ENCODE measurements at places on chromosomes 7 and 10.
A peak's percentile ranks its signal among the peaks of the same experiment; 100 is the strongest.

DNA sequence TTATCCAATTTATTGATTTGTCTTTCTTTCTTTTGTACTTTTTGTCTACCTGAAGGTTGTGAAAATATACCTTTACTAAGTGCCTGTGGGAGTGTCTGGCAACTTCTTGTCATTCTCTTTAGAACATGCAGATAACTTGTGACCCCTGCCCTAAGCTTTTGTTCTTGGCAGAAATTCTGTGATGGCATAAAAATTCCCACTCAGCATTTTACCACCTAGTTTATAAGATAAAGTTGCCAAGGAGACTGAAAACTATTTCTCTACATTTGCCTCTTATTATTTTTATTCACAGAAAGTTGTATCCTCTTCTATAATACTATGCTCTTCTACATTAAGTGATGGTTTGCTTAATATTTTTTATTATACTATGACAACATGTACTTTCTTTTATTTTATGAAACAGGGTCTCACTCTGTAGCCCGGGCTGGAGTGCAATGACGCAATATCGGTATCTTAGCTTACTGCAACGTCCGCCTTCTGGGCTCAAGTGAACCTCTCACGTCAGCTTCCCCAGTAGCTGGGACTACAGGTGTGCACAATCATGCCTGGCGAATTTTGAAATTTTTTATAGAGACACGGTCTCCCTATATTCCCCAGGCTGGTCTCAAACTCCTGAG, 683.5 kb downstream of the ANKRD7 start:
- no peak for DNase-seq

DNA sequence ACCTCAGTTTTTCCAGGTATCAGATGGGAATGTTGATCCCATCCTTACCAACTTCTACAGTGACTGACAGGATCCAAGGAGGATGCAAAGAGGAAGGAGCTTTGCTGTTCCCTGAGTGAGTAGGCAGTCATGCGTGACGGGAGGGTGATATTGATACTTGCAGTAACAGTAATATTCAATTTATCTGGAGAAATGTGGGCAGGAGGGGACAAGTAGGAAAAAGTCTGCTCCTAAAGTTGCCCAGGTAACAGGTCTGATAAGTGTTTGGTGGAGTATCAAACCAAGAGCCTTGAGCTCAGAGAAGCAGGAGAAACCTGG, 3.3 kb upstream of the ZCCHC24 start:
- DNase-seq = no peak

GRCh38 chr7:94043299-94043698, 39.1 kb upstream of the BET1 start:
- peak; percentile 88 for DNase-seq

DNA sequence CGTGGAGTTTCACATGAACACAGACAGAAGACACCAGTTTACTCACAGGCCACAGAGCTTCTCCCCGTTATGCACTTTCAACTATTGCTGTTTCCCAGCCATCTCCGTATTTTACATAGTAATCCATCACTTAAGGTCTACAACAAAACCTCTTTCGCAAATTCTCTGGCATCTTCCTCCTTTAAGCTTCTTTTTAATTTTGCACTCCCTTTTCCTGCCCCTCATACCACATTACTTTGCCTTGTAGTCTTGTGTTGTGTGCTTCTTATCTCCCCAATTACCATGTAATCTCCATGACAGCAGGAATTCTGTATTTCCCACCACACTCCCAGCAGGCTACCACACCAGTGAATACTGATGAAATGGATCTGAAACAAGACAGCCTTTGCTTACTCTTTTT, 87.3 kb downstream of the ODAD2 start:
- DNase-seq = no peak

- peak; percentile 64 for DNase-seq
Observed at GRCh38 chr7:16918288-16918895, 36.6 kb upstream of the AGR3 start.

DNA sequence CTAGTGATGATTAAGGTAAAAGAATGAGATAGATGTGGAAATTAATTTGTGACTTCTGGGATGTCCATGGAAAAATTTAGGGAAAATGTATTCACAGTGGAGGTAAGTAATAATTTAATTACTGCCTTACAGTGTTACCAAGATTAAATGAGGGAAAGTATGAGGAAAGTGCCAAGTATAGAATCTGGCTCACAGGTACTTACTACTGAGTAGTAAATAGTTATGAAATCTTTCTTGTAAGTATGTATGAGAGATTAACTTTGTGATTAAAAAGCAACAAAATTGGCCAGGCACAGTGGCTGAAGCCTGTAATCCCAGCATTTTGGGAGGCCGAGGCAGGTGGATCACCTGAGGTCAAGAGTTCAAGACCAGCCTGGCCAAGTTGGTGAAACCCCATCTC, 42.1 kb downstream of the RSBN1L start:
- DNase-seq = no peak

GRCh38 chr7:2779051-2779450, 65.1 kb downstream of the GNA12 start:
- DNase-seq = no peak

DNA sequence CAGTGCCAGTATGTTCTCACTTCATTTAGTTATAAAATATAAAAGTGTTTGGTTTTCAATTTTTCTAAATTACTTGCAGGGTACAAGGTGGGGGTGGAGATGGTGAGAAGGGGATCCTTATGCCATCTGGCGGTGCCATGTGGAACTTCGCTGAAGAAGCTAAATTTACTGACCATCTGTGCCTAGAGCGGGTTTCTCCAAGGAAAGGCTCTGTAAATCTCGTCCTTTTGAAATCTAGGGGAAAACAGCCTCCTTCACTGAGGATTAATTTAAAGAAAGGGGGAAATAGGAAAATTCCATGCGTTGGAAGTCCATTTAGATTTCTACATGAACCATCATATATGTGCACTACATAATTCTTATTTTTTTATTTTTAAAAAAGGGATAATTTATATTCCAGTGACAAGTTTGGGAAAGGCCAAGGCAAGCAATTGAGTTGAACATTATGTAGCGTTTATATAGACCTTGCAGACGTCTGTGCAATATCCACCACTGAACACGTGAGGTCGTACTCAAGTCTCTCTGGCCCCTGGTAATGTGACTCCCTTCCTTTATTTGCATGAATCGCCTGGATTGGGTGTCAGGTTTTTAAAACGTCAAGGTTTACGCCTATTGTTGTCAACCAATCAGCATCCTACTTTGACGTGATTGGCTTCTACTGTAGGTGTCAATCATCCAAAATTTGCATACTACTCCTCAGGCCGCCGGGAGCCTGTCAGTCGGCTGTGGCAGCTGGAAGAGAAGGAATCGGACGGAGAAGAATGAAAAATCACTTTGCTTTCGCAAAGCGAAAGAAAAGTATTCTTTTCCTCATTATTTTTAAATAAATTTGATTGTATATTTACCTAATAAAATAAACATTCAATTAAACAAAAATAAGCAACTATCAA, 297.1 kb upstream of the NFE2L3 start:
- peak; percentile 48 for DNase-seq

- DNase-seq = no peak
Observed at GRCh38 chr7:77838929-77839491, 40.4 kb downstream of the PHTF2 start.

DNA sequence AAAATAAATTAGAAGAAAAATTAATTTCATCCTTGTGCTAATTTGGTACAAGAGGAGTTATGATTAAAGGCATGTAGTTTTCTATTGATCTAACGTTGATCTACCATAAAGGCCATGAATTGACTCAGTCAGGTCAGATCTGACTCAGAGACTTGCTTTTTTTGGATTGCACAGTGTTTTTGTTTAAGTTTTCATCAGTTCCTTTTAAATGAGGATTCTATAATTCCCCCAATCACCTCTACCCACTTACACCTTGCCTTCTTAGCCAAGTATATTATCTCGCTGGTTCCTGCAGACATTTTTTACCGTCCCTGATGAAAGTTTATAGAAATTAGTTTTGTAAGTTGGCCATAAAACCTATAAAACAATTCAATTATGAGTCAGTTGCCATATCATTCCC, 132.4 kb upstream of the PALS2 start:
- DNase-seq = no peak

GRCh38 chr7:786472-787255, 45.6 kb upstream of the SUN1 start:
- peak; percentile 62 for DNase-seq

DNA sequence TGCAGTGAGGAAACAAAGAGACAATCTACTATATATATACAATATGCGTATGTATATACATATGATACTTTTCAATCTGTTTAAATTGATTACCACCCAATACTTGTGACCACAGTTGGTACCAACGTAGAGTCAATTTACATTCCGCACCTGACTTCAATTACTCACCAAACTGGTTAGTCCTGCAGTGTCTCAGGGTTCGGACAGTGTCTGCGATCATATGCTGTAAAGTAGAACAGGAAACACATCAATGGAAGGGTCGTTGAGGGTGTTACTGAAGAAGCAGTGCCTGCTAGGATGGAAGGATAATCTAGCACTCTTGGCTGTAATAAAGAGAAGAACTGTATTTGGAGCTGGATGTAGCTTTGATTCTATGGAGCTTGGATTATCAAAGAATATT, 179.7 kb upstream of the CDCA7L start:
- DNase-seq = no peak

GRCh38 chr10:29621161-29621560, 13.6 kb downstream of the SVIL start:
- DNase-seq = no peak

DNA sequence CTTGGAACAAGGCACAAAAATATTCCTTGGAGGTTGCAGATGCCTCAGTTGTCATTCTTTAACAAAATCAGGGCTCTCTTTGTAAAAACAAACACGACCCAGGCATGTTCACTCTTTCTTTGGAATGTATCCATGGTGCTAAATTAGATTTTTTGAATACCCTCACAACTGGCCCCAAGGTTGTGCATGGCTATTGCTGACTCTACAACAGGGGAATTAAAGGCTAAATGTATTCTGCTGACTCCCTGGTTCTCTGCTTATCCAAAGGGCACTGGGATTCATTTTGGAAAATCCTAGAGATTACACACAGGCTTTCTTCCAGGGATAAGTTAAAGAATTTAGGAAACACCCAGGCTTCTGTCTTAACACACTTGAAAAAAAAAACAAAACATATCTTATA, 332.5 kb downstream of the WDR11 start:
- no peak for DNase-seq

- DNase-seq = no peak
Observed at GRCh38 chr7:112770051-112770450, 20.1 kb downstream of the TMEM168 start.

DNA sequence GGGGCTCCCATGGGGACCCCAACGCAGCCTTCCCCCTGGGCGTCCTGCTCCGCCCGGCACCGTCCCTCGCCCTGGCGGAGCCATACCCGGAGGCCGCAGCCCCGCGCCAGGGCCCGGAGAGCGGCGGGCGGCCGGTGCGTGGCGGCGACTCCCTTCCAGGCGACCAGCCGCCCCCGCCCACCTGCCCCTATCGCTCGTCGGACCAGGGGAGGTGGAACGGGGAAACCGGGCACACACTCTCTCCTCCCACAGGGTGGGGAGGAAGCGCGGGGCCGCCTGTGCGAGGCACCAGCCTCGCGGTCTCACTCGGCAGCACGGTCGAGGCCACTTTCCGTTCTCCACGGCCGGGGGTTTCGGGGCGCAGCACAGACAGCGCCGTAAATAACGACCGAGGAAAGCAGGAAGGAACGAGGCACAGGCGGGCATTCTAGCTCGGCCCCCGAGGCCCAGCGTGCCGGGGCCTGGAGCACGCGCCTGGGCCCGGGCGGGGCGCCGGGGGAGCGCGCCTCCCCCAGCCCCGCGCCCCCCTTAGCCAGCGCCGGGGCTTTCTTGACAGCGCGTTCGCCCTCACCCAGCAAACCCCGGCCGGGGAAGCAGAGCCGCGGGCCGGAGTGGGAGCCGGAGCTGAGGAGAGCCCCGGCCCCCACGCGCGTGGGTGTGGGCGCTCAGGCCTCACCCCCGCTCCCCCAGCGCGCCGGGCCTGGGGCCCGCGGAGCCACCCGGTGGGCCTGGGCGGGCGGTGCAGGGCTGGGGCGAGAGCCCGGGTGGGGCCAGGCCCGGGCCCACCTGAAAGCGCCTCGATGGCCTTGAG, 936 bp downstream of the IGF2BP3 start:
- DNase-seq = peak; percentile 11

- DNase-seq = peak; percentile 45
Observed at GRCh38 chr7:2645274-2645868, 13.6 kb downstream of the TTYH3 start.

DNA sequence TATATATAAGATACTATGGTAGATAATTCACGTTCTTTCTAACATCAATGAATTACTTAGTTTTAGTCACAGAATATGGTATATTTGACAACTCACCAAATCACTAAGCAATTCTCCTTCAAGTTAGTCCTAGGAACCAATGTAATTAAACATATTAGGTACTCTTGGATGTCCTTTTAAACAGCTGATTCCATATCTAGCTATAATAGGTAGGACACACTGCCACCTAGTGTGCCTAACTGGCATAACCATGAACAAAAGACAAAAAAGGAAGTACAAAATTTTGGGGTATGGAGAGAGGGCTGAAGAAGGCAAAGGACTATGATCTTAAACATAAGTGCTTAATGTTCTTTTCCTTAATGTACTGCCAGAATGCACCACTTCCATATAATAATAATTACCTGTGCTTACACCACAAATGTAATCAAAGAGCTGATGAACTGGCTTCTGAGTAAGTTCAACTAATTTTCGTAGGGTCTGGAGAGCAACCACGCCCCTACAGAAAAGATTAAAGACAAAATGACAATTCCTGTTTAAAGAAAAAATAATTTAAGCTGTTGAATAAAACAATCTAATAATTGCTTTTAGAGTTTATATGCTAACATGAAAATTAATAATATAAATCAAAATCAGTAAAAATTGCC, 28.7 kb downstream of the PNPLA8 start:
- DNase-seq = peak; percentile 74

DNA sequence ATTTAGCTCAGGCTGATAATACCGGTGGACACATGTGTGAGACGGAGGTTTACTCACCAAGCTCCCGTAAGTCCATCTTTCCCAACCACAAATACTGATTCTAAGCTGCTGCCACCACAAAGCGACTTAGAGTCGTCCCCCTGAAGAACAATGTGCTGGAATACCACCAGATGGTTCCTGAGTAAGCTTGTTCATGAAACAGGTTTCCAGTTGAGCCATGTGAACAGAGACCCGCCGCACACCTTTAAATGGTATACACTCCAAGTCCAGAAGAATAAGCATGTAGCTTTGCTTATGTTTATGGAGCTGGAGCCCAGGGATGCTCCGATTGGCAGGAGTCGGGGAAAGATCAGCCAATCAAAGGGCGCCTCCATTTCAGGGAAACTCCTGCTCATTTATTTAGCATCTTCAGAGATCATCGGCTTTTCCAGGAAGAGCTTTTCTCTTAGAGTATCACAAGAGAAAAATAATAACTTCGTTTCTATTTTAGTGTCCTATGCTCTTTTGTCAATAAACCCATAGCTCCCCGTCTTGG, 261.6 kb upstream of the AOAH start:
- no peak for DNase-seq

Measured in suppressor macrophage treated with lipopolysaccharide for 4 hours (primary cell).